T-helper 2 cell (primary cell): ENCODE measurements at places on chromosomes 5 and 9.

- DNase-seq = no peak
Observed at GRCh38 chr9:119369680-119370366, 588 bp upstream of the BRINP1 start.

DNA sequence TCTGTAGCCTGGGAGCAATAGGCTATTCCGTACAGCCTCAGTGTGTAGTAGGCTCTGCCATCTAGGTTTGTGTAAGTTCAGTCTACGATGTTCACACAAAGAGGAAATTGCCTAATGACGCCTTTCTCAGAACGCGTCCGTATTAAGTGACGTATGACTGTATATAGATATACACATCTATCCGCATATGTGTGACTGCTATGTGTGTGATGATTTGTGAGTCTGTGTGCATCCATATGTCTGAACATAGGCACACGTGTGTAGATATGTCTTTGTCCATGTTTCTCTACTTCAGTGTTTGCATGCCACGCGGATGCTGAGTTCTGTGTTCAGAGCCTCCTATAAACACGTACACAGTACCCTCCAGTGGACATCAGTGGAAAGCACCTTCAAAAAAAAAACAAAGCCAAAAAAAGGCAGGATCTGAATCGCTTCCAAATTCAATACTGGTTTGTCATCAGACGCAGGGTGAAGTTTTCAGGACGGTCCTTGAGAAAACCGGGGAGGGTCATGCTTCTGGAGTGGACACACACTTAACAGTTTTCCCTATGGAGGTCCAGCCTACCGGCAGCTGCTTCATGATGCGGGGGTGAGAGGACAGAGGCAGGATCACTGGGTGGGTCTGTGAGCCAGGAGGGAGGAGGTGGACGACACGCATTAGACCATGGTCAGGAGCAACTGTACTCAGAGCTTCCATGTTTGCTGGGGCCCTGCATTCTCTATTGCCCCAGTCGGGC is 29.5 kb upstream of the ALDH1B1 start:
- no peak for DNase-seq

GRCh38 chr5:10913841-10914240 is 152.8 kb upstream of the DAP start:
- DNase-seq = no peak

DNA sequence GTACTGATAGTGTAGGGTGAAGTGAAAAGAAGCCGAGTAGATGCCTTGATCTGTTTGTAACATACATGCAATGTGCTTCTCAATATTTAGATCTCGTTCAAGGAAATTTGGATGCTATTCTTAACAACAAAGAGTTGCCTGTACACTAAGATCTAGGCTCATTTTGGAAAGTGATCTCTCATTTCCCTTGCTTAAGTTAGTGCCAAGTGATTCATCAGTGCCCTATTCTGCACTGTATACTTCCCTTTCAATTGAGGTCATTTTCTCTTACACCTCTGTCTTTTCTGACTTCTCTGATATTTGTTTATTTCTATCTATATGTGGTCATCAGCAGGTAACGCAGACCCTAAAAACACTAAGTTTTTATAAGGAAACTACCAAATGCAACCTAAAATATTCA is 528.6 kb upstream of the PTPRD start:
- no peak for DNase-seq

- DNase-seq = no peak
Observed at GRCh38 chr9:93090091-93090655, 5.8 kb upstream of the CARD19 start.

GRCh38 chr9:112921549-112921948 is 30.9 kb upstream of the SLC46A2 start:
- peak; percentile 53 for DNase-seq

DNA sequence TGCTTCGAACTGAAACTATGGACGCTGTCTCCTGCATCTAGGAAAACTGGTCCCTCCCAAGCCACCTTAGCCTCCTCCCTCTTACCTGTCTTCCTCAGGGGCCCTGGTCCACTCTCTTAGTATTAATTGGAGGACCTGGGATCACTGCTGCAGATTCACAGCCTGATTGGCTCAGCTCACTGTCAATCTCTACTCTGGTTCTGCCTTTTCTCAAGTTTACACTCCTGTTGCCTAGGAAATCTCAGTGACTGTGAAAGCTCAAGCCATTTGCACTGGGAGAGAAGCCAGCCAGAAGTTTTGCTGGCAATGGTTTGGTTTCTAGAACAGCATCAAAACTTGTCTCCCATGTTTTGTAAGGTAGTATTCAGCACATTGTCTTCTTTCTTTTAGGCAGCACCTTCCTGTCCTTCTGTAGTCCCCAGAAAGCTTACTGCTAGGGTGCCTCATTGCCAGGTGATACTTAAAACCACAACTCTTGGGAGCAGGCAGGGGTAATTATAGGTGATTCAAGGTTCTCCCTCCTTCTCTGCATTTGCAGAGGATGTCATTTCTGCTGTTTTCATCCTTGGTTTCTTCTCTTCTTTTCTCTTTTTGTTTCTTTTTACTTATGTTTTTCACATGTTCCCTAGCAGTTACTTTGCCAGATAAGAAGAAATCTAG is at the start of gene CAPSL:
Gene CAPSL, minus strand, starts transcription at position 55 of the 660 bp plus-strand sequence. CDS start 17,502 bp downstream, outside the sequence.
- DNase-seq = no peak

DNA sequence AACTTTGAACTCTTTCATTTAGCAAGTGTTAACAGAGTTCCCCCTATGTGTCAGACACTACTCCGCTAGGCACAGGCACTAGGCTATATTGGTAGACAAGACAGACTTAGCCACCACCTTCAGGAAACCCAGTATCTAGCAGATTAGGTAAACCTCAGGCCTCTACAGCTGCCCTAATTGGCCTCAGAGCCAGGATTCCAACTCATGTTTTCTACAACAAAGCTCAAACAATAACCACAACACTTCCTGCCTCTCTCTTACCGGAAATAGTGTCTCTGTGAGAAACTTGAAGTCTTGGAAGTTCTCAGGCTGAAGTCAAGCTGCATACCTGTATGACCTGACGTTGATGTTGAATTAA is 116.6 kb upstream of the SLC44A1 start:
- DNase-seq = no peak

DNA sequence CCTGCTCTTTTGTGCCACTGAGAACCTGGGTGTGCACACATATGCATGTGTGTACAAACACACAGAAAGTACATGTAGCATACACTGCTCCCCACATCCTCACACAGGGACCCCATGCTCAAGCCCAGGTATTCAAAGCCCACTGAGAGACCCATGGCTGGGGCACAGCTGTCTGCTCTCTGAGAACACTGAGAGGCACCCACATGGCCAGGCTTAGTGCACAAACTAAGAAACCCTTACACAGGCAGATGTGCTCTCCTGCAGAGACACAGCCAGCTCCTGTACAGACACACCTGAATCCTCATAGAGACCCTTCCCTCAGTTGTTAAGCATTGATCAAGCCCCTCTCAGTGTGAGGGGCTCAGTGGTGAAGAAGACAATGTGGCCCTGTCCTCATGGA is 92.5 kb downstream of the CACNA1B start:
- DNase-seq = no peak

DNA sequence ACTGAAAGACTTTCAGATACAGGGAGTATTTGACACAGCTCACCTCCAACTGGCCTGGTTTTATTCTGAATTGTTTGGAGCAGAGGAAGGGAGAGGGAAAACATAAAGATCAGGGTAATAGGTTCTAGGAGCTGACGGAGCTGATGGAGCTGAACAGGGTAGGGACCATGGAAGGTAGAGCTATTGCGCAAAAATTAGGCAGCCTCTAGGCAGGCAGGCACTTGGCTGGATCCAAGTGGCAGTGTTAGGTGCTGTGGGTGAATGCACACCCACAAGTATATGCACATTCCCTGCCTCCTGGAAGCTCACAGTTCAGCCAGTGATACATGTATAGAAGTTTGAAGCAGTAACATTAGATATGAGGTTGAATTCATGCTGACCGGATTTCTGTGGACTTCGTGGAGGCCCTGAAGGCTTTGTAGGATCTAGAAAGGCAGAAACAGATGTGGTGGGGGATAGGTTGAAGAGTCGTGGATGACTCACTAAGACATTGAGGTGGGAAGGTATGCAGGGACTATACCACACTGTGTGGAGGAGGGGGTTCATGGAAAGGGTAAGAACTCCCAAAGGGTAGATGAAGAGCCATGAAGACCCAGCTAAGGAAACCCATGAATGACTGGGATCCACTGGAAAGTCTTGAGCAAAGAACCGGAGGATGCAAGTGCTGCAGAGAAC is 50.8 kb downstream of the WWC1 start:
- no peak for DNase-seq

DNA sequence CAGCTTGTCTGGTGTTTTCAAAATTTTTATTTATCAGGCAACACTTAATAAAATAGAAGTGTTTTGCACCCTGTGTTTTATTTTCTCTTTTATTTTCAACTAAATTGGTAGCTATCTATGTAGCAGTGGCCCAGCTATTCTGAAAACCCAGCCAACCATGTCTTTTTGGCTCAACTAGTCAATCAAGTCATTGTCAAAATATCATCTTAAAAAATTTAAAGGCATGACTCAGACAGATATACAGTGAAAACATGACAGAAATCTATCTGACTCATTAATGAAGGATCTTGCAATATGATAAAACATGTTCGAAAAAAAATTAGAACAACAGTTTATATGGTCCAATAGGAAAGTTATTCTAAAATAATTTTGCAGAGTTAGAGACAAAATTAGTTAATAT is 75.1 kb downstream of the HSD17B4 start:
- no peak for DNase-seq

GRCh38 chr9:106880863-106881262 is 17.9 kb downstream of the ZNF462 start:
- no peak for DNase-seq

- no peak for DNase-seq
Observed at GRCh38 chr5:133451926-133452325, 160.4 kb downstream of the FSTL4 start.

DNA sequence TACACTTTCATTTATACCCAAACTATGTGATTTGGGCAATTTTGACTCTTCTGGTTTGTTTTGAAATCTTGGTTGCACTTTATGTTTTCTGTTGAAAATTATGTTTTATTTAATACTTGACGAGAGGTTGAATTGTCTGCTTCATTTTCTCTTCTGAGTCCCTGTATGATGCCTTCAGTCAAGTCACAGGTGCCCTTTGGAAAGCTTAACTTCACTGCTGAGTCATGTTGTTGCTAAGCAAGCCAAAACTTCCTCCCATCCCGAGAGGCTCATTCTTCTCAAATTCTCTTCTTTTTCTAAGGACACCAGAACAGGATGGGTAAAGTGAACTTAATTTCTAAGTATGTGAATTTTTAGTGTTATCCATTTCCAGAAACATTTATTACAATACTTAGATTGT is 455.3 kb upstream of the PTGER4 start:
- no peak for DNase-seq

- no peak for DNase-seq
Observed at GRCh38 chr5:94891565-94891964, 273.1 kb downstream of the SLF1 start.
